ENCODE measurements at places on chromosomes 7 and 10.
A peak's percentile ranks its signal among the peaks of the same experiment; 100 is the strongest.

DNA sequence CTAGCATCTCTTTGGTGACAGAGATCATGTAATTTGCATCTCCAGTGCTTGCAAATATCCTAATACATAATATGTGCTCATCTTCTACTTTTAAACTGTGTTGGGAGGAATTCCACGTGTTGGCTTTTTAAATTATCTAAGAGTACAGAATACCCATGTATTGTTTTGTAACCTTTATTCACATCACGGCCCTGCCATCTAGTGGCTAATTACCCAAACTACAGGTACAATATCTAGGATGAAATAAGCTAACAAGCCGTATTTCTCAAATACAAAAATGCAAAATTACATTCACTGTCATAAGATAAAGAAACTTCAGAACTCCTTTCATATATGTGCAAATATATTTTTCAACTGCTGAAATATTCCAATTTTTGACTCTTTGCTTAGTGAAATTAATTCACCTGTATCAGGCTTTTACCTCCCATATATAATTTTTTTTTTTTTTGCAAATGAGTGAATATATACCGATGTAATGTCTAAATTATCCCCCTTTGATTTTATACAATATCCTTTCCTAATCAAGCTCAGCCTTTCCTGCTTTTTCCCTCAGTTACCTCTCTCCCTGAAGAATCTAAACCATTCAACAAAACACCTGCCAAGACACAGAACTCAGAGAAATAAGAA lies 30.3 kb upstream of the LSM8 start:
- DNase-seq = peak; percentile 52

GRCh38 chr7:128939075-128939860 lies 1.5 kb downstream of the IRF5 start:
- no peak for DNase-seq

- DNase-seq = peak; percentile 58
These were observed 723 bp downstream of the MTURN start for GRCh38 chr7:30135301-30136116.

DNA sequence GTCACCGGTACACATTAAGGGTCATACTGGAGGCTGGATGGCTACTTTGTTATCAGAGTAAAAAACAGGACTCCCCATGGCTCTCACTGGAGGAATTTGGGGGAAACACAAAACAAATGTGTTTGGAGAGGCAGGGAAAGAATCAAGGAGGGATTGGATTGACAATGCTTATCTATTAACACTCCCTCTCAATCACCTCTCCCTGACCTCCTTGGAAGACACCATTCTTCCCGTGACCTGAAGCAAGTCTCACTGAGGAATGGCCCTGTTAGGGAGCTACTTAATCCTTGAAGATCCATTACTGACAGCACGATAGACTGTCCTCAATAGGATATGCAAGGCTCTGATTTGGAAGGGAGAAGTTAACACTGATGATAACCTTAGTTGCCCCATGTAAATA lies 242.1 kb upstream of the PTN start:
- no peak for DNase-seq

- no peak for DNase-seq
These were observed 38.2 kb downstream of the GSDME start for GRCh38 chr7:24718977-24719491.

DNA sequence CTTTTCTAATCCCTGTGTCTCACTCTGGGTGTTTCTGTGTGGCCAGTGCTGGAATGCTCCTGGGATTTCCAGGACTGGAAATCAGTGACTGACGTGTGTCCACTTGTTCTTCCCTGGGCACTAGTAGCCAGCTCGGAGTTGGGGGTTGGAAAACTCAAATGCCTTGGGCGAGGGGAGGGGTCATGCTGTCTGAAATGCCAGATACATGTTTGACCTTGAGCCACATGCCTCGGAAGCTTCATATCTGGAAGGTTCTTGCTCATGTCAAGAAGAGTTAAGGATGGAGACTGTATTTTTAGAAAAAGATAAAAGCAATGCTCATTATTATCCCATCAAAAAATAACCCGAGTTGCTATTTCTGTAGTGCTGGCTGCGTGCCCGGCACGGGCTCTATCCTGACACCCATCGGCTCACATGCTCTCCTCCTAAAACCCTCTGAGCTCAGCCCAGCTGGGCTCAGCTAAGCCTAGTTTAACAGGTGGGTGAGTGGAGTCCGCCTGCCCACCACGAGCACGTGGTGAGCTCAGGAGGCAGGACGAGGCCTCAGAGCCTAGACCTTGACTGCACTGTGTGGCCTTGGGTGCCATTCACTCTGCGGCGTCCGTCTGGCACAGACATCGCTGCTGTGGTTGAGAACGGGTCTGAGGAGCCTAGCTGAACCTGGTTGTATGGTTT lies 6.4 kb downstream of the DPYSL4 start:
- no peak for DNase-seq

- DNase-seq = no peak
These were observed 25.2 kb downstream of the CTBP2 start for GRCh38 chr10:125134916-125135770.

DNA sequence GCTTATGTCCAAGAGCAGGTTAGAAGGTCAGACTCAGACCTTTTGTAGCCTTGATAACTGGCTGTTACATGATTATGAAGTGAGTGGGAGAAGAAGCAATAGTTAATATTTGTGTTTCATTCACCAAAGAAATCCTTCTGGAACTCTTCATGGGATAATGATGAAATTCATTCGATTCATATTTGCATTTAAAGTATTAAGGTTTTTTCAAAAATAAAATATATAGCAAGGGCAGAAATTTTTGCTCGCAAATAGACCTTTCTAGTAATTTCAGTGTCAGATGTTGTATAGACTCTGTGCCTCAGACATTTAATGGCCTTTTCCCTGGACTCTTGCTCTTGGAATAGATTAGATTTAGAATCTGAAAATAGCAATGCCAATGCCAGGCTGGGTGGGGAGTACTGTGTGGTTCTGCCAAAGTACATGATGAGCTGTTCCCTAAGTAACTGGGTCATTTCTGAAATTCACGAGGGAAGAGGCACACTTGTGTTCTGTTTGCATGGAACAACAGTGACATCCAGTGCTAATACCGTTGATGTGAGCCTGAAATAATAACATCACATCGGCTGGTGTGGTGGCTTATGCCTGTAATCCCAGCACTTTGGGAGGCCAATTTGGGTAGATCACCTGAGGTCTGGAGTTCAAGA lies 119.2 kb downstream of the MBL2 start:
- no peak for DNase-seq

DNA sequence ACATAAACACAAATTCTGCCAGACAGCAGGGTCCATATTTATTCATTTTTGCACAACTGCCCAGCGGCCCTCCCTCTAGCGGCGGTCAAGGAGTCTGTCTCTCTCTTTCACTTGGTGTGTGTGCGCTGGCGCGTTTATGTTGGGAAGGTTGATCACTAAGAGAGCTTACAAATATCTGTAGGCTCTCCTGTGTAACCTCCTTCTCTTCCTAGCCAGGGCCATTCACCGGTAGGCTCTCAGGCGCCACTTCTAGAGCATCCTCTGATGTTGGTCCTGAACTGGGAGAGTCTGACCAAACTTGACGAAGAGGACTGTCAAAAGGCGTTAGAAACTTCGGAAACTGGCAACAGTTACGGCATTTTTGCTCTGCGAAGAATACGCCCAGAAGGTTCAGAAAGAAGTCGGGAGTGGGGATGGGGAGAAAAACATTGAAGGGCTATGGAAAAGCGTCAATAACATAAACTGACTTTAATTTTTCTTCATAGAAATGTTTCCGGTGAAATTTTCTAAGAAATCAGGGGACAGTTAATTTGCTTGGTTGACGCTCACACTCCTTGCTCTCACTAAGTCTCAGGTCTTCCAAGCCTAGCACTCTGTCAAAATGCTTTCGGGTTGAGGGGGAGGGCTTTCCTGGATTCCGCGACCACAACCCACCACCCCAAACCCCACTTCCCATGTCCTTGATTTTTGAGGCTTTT lies 731.1 kb downstream of the ZWINT start:
- DNase-seq = no peak

- DNase-seq = no peak
These were observed 61.1 kb downstream of the MKI67 start for GRCh38 chr10:128064970-128065580.

- peak; percentile 24 for DNase-seq
These were observed 143.4 kb downstream of the TCF7L2 start for GRCh38 chr10:113093188-113094113.

DNA sequence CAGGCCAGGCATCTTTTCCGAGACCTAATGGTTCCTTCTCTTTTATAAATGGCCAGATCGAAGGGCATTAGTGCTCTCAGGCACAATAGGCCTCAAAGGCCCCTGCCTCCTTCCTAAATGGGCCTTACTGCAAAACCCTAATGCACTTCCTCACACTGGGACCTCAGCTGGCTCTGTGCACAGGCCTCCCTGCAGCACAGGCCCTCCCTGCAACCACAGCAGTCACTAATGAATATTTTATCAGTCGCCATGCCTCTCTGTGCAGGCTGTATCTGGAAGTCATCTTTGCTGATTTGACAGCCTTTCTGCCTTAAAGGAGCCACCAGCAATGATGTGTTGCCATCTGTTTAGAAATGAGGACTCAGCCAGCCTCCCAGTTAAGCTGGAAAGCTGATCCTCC lies 54.9 kb upstream of the SDK1 start:
- no peak for DNase-seq

- no peak for DNase-seq
These were observed 26.8 kb upstream of the FGL2 start for GRCh38 chr7:77226357-77226839.

DNA sequence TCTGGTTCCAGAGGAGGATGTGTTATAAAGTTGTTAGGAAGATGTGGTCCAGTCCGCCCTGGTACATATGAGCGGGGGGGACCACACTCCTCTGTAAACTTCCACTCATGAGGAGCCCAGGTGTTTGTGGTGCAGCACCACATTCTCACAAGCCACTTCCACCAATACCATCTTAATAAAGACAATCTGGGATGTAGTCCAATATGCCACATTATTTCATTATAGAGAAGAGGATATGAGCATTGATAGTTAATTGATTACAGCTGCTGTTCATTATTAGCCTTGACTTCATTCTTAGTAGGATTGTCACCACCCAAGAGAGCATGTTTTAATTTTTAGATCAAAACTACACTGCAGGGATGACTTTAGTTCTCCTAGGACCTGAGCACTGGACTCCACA lies 40.5 kb downstream of the ERCC6 start:
- DNase-seq = no peak

- DNase-seq = no peak
These were observed 216.8 kb downstream of the PTEN start for GRCh38 chr10:88080213-88080612.

GRCh38 chr7:157016352-157017041 lies 6.0 kb upstream of the MNX1 start:
- DNase-seq = no peak

DNA sequence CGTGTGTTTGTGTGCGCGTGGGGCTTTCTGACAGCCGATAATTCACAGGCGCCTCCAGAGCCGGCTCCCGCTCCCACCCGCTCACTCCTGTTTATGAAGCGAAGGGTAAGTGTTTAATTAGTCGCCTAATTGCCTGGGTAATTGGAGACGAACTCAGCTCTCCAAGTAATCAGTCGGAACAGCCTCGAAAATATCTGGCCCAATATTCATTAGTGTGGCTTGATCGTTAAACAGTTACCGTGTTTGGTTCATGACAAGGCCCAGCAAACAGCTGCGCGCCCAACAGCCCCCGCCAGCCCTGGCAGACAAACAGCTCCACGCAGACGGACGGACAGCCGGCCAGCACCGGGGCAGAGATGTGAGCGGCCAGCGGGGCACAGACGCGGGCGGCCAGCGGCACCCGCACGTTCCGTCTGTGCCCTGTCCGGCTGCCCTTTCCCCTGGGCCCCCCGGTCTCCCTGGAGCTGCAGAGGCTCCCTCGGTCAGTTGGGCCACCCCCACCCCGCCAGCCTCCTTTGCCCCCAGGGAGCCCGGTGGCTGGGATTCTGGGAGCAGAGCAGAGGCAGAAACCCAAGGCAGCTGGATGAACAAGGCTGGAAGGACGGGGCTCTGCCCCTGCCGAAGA lies 98.2 kb downstream of the UNCX start:
- DNase-seq = no peak

GRCh38 chr7:98418636-98419315 lies 17.9 kb upstream of the BAIAP2L1 start:
- no peak for DNase-seq

DNA sequence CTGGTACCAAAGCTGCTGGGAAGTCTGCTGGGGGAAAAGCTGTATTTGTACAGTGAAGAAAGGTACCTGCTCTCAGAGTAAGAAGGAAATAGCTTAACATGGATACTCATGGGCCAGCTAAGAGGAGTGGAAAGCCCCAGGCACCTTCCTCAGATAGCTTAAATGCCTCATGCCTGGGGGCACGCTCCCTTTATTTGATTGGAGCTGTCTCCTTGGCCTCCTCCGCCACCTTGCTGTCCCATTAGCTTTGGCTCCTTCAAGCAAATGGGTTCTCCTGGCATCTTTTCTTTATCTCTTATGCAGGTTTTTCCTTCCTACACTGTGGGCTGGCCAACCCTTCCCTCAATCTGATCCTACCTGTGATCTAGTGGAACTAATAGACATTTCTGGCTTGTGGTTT lies 318.5 kb downstream of the SH2D4B start:
- no peak for DNase-seq

- no peak for DNase-seq
These were observed 50.3 kb downstream of the HIP1 start for GRCh38 chr7:75688200-75689136.

DNA sequence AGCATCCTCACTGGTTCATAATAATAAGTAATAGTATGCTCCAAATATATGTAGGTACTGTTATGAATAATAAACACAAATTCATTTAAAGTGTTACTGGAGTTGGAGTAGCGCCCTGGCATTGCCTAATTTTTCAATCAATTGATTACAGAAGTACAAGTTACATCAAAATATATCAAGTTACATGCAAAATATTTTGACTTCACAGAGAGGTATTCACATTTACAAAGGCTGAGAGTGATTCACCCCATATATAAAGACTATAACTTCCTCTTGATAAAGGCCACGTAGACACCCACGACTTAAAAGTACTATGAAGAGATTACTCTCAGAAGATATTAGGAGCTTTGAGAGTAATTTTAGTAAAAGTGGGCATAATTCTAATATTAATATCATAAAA lies 13.6 kb upstream of the COL17A1 start:
- DNase-seq = no peak

DNA sequence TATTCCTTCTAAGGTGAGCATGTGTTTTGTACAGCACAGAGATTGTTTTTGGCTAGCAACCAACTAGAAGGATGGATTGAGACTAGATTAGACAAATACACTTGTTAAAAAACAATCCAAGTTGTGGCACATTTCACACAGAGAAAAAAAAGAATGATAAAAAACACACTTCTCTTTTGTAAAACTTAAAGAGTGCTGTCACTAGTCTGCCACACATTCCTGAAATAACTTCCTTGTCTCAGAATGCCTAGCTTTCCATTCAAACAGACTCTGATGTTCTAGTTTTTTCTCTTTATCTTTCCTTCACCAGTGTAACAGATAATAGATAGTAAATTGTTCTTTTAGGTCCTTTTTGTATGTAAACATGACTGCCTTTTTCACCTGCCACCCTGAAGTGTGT lies 11.4 kb downstream of the DLD start:
- DNase-seq = no peak

- DNase-seq = no peak
These were observed 10.7 kb upstream of the GJD4 start for GRCh38 chr10:35594115-35595079.
